ENCODE measurements at places on chromosomes 6 and 20.

DNA sequence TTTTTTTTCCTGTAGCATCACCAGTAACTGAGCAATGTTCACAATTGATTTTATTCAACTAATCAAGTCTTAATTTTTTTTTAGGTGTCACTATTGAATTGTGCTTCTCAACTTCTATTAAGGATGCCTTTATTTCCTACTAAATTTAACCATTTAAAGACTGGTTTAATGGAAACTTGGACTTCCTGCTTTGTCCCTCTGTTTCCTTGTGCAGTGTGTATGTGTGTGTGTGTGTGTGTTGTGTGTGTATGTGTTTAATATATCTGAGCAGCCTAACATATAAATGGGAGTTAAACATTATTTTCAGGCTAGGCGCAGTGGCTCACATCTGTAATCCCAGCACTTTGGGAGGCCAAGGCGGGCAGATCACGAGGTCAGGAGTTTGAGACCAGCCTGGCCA is 1.8 kb downstream of the SERPINB6 start:
- no peak for ATAC-seq

GRCh38 chr6:142926494-142927270 is 18.3 kb downstream of the HIVEP2 start:
- peak; percentile 82 for ATAC-seq

- ATAC-seq, result peak; percentile 75
Measured at GRCh38 chr6:128672023-128672422, 151.6 kb upstream of the PTPRK start.

DNA sequence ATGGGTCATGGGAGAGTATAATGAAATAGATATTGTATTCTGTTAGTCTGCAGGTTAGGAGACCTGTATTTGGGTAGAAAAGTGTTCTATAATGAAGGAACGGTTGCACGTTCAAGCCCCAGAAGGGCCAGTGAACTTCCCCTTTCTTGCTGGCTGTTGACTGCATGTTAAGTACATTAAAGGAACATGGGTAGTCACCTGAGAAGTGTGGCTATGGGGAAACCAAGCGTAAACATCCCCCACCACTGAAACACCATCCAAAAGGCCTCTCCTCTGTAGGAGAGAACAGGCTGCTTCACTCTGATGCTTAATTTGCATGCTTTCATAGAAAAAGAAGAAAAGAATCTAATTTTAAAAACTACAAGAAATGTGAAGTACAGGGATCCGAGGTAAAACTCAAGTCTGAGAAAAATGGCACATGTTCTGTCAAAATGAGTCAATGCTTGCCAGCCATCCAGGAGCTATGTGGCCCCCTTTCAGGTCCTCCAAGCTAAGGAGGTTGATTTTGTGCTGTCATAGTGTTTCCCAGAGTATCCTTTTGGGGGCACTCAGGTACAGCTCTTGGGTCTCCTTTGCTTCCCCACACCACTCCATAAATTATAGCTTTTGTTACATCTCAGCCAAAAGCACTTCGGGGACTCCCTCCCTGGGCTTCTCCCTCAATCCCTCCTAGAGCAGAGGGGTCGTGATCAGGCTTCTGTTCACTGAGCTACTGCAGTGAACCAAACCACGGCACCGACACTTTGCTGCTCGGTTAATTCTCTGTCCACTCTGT is 283.7 kb upstream of the AGPAT4 start:
- ATAC-seq, result no peak

- peak; percentile 97 for ATAC-seq
Measured at GRCh38 chr20:59835448-59836395, 97.7 kb downstream of the SYCP2 start.

DNA sequence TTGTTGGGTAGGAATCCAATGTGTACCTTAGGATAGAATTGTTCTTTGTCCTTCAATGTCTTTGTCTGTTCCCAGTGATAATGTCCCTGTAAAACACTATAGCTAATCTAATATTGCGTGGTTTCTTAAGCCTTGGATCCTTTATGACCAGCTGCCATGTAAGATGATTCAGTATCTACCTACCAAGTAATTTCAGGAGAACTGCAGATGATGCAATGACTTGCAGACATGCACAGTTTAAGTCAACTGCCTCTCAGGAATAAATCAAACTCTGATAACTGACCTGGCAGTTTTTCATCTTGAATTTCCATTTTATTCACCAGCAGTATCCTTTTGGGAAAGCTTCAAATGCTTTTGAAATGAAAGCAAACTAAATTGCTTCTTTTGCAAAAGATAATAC is 157.8 kb downstream of the TPBG start:
- ATAC-seq, result no peak

DNA sequence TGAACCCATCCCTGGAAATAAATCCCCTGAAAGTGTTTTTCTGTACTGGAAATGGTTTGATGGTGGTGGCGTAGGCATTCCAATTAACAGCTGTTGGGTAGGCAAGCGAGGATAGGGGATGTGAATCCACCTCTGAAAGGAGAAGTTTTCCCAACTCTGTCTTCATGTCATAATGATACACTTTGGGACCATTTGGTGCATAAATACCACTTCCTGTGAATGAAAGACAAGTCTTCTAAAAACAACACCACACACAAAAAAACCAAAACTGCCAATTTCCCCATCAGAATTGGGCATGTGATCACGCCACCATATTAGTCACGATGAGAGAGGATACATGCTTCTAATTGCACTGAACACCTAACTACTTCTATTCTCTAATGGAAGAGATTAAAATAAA is 6.4 kb downstream of the VNN2 start:
- ATAC-seq, result no peak

- no peak for ATAC-seq
Measured at GRCh38 chr6:93423542-93423941, 4.2 kb upstream of the EPHA7 start.

DNA sequence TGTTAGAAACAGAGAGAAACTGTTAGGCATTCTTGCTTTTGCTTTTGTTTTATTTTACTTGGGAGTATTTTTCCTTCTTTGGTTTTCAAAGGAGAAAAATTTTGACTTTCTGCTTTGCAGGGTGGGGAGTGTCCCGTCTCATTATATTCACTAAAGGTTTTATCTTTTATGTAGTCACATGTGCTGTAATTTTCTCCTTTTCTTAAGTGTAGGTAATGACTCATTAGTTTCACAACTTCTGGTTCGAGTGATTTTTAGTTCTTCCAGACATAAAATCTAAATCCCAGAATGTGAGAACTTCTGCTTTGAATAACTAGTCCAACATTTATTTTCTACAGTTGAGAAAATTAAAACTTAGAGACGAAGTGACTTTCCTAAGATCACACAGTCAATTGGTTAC is 37.7 kb downstream of the ADGRF1 start:
- no peak for ATAC-seq

DNA sequence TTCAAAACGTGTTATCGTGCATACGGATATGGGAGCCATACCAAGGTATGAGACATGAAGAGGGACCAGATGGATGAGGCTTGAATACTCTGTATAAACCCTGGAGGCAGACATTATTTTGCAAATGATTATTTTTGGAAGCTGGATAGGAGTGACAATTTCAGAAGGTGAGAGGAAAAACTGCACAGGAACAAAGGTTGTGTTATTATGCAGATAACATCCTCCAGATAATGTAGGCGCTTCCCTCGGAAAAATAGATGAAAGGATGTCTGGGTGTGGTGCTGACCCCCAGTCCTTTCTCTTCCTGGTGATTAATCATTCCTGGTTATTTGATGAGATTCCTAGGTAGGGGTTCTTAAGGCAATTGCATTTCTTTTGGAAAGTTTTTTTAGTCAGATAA is 36.4 kb upstream of the CD83 start:
- no peak for ATAC-seq

DNA sequence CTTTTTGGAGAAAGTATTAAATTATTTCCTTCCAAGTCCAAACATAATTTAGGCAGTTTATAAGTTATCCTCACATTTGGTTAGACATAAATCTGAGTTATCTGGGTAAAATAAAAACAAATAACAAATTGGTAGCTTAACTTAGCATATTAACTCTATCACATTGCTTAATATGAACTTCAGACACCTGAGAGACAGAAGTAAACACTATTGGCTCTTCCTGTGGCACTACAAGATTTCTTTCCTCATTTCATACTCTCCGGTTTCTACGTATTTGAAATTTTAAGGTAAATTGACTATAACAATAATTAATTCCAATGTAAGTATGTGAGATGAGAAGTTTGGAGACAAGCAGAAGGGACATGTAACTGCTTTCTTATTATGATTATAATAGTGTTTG is 106.8 kb downstream of the TRMT11 start:
- no peak for ATAC-seq

- ATAC-seq, result peak; percentile 99
Measured at GRCh38 chr20:62875419-62876361, 14.1 kb upstream of the TCFL5 start.

GRCh38 chr6:92479831-92480230 is 939.5 kb downstream of the EPHA7 start:
- no peak for ATAC-seq

All from SK-N-SH treated with all-trans-retinoic acid at 6 μM for 48 hours (cell line).